ENCODE measurements at places on chromosomes 2 and 18.

- no peak for DNase-seq
These were observed 193.6 kb downstream of the MTCL1 start for GRCh38 chr18:8899000-8899399.

DNA sequence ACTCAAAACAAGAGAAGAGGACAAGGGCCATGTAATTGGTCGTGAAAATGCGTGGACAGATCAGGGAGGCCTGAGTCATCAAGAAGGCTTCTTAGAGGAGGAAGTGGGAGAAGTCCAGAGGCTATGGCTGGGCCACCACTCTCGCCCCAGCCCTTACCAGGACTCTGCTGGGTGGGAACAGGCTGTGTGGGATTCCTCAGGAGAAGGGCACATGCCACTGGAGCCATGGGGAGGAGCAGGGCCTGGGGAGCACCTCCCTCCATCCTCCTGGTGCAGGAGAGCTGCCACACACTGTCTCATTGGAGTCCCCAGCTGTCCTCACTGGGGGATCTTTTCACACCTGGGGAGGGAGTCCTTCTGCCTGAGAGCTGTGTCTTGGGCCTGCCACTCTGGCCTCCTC is 9.4 kb upstream of the RALB start:
- no peak for DNase-seq

DNA sequence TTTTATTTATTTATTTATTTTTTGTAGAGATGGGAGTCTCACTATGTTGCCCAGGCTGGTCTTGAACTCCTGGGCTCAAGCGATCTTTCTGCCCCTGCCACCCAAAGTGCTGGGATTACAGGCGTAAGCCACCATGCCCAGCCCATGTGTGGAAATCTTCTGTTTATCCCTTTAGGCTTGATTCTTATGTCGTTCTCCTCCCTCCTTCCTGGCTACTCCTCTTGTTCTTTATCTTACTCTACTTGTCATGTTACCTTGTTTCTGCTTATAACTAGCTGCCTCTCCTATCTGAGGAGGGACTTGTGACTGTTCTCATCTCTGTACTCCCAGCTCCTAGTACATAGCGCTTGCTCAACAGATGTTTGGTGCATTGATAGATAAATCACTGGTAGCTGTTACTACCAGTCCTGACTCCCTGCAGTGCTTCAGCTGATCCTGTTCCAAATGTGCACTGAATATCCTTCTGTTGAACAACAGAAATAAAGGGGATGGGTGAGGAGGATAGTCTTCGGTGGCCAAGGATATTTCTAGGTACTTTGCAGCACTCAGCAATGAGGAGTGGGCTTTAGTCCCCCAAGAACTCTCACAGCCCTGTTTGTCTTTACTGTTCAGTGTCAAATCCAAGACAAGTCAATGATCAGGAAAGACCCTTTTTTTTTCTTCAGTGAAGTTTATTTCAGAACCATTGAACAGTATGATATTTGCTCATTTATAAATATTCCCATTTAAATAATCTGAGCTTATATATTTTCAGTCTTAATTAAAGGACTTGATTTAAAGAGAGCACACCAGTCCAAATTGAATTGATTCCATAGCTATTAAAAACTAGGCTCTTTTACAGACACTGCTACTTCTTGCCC is 7.2 kb downstream of the IL1B start:
- no peak for DNase-seq

DNA sequence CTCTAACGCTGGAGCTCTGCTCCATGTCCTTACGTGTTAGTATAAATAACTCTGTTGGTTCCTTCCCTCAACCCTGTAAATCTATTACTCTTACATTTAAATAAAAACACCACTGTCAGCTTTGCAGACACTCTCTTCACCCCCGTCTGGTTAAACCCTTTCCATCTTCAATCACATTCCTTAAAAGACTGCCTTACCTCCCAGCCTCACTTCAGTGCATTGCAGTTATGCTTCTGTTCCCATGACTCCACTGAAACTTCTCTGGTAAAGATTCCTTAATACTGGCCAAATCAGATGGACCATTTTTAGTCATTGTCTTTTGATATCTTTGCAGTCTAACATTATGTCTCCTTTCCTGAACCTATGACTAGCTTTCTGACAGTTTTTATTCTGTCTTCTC is 61.7 kb downstream of the EML4 start:
- DNase-seq, result no peak

- DNase-seq, result no peak
These were observed 35.7 kb upstream of the PKDCC start for GRCh38 chr2:42012137-42012536.

DNA sequence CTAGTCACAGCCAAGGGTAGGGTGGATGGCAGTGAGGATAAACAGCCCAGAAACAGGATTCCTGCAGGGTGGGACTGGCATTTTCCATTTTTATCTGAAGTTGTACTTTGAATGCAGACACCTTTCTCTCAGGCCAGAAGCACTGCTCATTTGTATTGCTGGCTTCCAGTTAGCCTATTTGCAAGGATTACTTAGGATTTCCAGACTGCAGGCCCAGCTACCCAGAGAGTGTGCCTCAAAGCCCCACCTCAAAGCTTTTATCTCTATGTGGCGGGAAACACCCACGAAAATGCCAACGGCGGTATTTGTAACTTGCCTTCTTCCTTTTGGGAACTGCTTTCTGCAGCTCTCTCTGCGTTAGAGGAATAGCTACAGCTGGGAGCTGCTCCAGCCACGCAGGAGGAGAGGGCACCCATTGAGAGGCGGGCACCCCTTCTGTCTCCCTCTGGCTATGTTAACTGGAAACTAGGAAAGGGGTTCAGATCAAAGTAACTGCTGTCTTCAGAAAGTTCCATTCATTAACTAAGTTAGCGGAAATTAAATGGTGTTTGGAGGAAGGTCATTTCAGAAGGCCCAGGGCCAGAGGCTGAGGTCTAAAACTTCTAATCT is 144.9 kb downstream of the TGIF1 start:
- DNase-seq, result no peak

DNA sequence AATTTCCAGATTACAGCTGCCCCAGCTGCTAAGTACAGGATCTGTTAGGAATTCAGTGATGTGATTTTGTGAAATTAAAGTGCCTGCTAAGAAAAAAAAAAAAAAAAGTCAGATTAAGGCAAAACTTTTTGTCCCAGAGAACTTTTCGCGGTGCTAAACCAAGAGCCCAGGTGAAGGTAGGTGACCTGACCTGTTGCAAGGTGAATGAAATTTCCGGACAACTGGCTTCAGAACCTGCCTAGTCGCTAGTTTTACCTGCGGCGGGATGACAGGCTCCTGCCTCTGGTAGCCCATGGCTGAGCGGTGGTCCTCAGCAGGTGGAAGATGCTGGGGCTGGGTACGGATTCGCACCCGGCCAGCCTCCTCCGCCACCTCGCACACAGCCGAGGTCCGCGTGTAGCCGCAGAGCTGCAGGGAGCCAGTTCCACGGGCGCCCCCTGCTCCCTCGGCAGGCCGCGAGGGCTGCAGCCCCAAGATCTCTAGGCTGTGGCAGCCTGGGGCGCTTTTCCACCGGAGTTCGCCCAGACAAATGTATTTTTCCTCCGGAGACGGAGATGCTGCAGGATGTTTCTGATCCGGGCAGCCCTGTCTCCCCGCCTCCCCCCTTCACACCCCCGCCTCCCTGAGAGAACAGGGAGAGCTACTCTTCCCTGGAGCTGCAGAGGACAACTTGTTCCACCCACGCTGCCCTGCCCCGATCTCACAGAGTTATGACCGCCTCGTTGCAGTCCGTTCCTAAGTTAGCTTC is at the start of gene SLC38A11:
TSS of gene SLC38A11 (minus strand) at position 572 of the 748 bp plus-strand sequence. CDS start at position 294, 278 bp downstream.
- DNase-seq, result no peak

- DNase-seq, result no peak
These were observed 111.3 kb upstream of the NDUFV2 start for GRCh38 chr18:8991155-8991554.

GRCh38 chr2:73494031-73494430 is 108.4 kb downstream of the ALMS1 start:
- DNase-seq, result no peak

GRCh38 chr18:59906203-59906602 is 6.4 kb downstream of the PMAIP1 start:
- DNase-seq, result no peak

DNA sequence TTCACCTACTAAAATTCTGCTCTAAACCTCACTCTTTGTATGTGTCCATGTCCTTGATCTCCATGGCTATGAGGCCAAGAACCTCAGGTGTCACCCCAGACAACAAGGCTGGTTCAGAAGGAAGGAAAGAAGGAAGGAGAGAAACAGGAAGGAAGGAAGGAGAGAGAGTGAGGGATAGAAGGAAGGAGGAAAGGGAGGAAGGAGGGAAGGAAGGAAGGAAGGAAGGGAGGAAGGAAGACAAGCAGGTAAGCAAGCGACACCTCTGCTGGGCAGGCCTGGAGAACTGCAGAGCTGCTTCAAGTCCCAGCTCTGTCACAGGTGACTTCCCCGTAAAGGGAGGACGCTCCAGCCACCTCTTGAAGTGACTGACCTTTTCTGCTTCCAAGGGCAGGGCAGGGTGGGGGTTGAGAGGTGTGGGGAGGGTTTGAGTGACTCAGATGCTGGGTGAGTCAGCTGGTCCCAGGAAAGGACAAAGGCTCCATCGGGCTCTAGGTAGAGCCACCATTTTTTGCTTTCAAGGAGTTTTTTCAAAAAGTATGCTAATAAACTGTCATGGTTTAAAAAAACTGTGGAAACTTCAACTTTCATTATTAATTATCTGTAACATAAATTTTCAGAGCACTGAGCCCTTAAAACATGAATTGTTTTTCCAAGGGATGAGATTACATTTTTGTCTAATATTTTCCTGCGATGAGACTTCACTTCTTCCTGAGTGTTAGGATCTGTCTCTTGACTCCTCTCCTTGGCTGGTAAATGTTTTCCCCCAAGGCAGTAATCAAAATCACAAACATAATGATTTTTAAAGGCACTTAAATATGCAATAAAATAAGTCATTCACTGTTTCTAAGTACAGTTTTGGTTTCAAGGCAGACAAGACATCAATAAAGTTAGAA is 90.1 kb upstream of the L3MBTL4 start:
- DNase-seq, result no peak

- no peak for DNase-seq
These were observed 304.7 kb downstream of the FBXO15 start for GRCh38 chr18:73842795-73843394.

DNA sequence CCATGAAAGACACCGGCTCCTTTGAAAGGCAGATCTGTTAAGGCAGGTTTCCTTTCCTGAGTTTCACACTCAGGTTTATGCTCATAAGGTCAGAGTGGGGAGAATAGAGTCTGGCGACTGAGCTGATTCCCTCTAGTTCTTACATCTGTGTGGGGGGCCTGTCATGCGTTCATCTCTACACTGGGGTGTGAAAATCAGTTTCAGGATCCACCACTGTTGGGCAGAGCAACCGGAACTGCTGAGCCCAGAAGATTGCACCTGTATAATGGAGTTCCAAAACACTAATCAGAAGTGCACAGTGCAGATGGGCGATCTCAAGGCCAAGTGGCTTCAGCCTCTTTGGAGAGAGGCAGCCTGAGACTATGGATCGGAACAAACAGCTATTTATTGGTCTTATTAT is 181.3 kb upstream of the NRP2 start:
- DNase-seq, result no peak

DNA sequence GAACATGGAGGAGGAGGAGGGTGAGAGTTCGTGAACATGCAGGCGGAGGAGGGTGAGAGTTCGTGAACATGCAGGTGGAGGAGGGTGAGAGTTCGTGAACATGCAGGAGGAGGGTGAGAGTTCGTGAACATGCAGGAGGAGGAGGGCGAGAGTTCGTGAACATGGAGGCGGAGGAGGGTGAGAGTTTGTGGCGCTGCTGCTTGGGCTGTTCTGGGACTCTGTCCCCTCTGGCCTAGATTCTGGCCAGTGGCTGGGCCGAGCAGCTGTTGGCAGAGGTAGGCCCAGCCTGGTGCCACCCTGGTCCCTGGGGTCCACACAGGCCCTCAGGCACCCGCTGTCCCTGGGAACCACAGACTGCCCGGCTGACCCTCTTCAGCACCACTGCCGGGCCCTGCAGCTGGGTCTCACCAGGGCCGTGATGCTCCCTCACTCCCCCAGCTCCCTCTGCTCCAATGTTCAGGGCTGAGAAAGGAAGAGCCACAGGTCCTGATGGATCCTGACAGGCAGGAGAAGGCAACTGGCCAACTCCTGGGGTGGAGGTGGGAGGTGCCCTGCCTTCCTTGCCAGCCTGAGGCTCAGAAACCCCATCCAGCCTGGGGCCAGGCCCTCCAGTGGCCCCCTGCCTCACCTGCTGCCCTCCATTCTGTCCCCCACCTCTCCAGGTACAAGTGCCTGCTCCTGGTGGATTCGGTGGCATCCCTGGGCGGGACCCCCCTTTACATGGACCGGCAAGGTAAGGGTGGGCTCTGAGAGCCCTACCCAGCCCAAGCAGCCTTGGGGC is 3.9 kb downstream of the AGXT start:
- DNase-seq, result no peak

DNA sequence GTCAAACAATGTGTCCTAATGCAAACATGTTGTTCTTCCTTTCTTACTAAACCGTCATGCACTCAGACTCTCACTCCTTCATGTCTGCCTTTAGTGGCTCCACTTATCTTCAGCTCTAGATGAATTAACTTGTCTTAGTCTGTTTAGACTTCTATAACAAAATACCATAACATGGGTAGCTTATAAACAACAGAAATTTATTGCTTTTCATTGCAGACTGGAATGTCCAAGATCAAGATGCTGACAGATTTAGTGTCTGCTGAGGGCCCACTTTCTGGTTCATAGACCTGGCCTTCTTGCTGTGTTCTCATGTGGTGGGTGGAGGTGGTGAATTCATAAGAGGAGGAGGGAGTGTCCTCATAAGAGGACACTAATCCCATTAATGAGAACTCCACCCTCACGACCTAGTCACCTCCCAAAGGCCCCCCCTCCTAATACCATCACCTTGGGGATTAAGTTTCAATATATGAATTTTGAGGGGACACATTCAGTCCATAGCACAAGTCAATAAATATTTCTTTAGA is 32.3 kb downstream of the RALBP1 start:
- DNase-seq, result no peak

DNA sequence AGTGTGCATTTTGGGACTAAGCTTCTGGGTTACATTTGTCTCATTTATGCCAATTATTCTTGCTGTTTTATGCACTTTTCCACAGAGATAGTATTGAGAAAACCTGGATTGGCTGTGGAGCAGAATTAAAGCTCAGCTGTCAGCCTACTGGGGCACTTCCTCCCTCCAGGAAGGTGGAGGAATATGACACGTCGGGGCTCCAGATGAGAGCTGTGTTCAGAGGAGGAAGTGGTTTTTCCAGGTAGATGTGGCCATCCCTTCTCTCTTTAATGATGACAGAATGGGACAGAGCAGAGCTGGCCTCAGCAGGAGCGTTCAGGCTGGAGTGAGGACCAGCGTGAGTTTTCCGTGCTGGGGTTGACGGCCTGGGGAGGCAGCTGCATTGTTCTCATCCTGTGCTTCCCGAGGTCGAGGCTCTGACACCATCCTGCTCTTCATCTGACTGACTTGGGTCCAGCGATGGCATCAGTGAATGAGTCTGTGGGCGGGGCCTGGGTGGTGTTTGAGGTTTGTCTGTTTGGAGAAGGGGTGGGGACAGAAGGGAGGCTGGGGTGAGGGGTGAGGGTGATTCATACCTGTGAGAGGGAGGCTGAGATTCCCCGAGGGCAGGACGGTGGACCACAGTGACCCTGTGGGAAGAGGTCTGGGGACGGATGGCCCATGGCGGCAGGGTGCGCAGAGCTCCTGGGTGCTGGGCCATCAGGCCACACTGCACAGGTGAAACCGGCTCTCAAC is 207.0 kb downstream of the LDLRAD4 start:
- no peak for DNase-seq

Data from activated CD4-positive, CD25-positive, alpha-beta regulatory T cell (primary cell).